D341Med (cell line): ENCODE measurements at places on chromosomes 1 and 21.
A peak's percentile ranks its signal among the peaks of the same experiment; 100 is the strongest.

DNA sequence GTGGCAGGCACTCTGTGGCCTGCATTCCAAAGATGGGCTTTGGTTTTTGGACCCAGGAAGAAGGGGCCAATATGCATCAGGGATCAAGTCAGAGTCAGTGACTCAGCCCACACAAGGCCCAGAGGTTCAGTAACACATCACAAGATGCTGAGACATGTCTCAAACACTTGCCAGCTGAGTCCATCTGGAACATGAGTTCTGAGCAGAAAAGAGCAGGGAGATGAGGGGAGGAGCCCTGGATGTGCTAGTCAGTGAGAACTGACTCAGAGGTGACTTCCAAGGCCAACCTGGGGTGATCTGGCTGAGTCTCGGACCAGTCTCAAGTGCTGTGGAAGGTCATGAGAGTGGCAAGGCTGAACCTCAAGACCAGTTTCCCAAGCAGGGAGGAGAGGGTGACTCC is 150.1 kb downstream of the CDC7 start:
- DNase-seq = no peak

DNA sequence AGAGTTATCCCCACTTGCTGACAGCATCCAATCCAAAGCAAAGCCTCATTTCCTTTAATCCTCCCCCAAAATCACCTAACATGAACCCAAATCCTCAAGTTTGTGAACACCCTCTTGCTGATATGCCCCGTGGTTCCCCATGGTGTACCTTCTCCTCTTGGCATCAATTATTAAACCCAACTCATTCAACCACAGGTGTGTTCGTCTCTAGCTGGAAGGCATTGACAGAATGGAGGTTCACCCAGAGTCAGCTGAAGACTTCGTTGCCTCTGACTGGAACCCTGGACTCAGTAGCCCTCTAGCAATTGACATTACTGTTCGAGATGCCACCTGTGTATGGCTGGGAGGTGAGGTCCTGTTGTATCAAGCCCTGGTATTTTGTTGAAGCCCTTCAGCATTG is 22.8 kb downstream of the SLC30A10 start:
- no peak for DNase-seq

GRCh38 chr1:40308036-40308727 is 8.9 kb downstream of the COL9A2 start:
- DNase-seq = no peak

DNA sequence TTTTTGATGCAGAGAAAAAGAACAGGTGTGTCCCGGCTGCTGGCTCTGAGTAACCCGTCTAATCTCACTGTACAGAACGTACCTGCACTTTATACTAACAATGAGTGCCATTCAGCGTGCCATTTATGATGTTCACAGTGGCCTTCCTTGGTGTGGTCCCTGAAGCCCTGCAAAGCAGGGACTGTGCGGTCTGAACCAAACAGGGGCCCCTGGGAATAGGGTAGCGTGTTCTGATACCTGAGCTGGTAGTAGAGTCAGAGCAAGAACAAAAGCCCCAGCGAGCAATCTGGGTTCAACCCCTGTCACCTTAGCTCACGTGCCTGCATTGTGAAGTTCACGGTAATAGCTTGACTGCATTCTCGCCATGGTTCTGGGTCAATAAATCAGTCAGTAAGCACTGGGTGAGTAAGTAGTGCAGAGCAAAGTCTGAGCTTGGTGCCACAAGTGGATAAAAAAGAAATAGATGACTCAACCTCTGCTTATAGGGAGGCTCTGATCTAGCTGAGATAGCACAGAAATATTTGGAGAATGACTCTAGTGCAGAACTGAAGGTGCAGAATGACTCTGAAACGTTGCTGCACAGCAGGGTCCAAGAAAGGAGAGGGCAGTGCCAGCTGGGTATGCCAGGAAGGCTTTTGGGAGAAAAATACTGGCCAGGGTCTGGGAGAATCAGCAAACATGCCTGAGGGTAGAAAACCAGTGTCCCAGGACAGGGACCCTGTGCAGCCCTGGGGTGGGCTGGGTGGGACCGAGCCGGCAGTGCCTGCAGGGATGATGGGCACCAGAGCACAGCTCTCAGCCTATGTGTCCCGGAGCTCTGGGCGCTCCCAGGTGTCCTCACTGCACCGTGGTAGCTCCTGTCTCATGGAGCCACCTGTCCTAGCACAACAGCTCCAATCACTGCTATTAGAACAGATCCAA is 125.9 kb downstream of the RHOU start:
- no peak for DNase-seq

GRCh38 chr1:169483500-169483966 is 2.2 kb downstream of the SLC19A2 start:
- DNase-seq = no peak

- no peak for DNase-seq
Measured at GRCh38 chr1:160744852-160745520, 5.9 kb downstream of the SLAMF7 start.

DNA sequence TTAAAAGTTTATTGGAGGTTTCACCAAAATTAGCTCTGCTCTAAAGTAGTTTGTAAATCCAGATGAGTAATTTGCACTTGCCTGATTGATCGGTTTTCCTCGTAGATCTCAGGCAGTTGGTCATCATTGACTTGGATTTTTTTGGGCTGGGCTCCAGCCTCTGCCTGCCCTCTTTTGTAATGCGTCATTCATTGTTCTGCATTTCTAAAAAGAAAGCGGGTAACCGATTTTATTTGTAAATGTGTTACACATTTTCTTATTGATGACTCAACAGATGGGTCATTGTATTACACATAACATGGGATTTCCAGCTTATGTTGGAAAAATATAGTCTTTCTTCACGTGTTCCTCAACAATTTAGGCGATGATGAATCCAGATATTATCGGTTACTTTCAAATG is 5.5 kb downstream of the ETS2 start:
- no peak for DNase-seq

- DNase-seq = no peak
Measured at GRCh38 chr1:228475812-228476211, 11.4 kb upstream of the RNF187 start.

DNA sequence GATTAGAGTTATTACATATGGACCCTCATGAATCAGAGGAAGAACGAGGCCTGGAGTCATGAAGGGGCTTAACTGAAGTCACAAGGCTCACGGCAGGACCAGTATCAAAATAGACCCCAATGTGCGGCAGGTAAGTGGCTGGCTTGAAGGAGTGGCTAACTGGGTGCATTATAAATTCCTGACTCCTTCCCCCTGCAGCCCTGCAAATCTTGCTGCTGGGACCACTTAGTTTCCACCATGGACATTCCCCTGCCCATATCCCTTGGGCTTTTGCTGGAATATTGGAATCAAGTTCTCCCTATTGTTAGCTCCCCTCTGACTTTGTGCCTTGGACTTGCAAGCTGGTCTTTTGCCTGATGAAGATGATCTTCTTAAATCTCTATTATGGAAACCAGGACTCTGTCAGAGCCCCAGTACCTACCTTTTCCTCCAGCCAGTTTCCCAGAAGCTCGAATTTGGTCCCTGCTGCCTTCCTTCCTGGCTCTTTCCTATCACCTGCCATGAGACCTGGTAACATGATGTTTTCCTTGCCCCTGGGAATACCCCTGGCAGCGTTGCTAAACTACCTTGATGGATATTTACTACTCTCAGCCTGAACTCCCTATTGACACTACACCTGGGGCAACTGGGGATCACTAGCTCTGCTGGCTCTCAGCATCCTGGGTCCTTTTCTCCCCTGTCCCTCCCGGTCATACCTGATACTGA is 156.0 kb upstream of the JUN start:
- DNase-seq = no peak

DNA sequence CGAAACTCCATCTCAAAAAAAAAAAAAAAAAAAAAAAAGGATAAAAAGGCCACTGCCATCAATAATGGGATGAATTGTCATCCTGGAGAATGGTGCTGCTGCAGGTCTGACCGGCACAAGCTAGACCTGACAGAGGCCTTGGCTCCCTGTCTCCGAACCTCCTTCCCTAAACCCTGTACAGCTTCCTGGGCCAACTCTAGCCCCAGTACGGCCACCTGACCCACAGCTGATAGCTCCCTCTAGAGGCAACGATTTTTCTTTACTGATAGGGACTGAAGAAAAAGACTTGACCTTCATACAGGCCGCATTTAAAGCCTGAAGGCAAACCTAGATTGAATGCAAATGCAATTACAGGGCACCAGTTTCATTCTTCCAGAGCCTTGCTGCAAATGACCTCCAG is 30.7 kb downstream of the NOL9 start:
- DNase-seq = peak; percentile 57

DNA sequence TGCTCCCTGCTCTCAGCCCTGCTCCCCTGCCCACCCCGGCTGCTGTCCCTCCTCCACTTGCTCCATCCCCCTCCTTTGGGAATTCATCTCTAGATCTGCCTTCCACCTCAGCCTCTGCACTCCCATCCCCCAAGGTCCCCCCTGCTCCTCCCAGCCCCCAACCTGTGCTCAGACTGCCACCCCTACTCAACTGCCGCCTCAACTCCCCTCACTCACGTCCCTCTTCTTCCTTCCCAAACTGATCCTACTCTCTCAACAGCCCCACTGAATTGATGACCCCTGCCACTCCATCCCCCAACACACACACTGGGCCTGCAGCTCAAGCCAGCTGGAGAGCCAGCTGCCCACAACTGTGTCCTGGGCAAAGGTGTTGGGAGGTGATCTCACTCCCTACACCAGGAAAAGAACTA is 15.8 kb upstream of the ETV3L start:
- DNase-seq = peak; percentile 26

GRCh38 chr1:8202182-8202905 is 115.6 kb upstream of the SLC45A1 start:
- DNase-seq = no peak

DNA sequence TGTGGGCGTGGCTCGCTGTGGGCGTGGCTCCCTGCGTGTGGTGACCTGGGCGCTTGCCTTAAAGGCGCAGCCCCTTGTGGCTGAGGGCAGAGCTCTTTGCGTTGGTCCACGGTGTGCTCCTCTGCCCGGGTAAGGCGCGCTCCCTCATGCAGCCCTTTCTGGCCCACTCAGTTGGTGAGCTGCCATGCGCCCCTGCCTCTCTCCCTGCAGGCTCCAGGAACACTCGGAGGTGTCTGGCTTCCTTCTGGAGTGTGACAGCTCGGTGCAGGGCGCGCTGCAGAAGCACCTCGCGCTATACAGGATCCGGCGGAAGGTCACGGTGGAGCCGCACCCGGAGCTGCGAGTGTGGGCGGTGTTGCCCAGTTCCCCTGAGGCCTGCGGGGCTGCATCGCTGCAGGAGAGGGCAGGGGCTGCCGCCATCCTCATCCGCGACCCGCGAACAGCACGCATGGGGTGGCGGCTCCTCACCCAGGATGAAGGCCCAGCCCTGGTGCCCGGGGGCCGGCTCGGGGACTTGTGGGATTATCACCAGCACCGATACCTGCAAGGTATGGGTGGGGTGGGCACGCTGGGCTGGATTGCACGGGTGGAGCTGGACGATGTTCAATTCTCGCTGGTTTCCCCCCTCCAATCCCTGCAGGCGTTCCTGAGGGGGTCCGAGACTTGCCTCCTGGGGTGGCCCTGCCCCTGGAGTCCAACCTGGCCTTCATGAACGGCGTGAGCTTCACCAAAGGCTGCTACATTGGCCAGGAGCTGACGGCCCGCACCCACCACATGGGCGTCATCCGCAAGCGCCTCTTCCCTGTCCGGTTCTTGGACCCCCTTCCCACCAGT is 9.1 kb downstream of the IBA57 start:
- DNase-seq = no peak

GRCh38 chr1:88698764-88699163 is 14.7 kb downstream of the PKN2 start:
- DNase-seq = no peak

- DNase-seq = no peak
Measured at GRCh38 chr1:45246760-45247159, 40.4 kb upstream of the ZSWIM5 start.

DNA sequence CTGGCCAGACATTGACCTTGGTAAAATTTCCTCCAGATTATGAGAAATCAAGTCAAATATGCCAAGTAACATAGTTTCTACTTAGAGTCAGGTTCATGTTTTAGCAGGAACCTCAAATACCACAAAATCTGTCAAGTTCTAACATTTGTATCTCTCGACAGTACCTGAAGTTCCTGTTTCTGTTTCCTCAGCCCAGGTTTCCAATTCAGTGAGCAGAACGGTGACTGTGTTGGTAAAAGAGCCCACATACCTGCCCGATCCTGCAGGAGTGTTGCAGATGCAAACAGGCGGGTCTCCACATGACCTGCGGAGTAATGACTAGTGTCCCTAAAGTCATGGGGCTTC is 57.9 kb upstream of the LGALS8 start:
- DNase-seq = no peak

- DNase-seq = no peak
Measured at GRCh38 chr1:232999956-233000625, 49.7 kb downstream of the NTPCR start.

GRCh38 chr1:1985375-1986050 is 18.1 kb downstream of the CFAP74 start:
- DNase-seq = no peak

DNA sequence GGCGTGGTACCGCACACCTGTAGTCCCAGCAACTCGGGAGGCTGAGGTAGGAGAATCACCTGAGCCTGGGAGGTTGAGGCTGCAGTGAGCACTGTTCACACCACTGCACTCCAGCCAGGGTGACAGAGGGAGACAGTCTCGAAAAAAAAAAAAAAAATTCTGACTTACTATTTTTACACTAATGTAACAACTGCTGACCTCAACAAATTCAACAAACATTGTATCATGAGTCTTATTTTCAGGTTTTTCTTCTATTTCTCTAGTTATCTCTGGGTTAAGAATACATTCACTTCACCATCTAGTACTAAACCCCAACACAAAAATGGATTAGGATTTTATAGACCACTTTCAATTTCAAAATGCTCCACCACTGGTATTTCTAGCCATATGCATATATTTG is 72.9 kb downstream of the UBR4 start:
- no peak for DNase-seq

- DNase-seq = no peak
Measured at GRCh38 chr1:32091176-32091575, 16.7 kb upstream of the KPNA6 start.

GRCh38 chr21:35764586-35764985 is 295.7 kb downstream of the SETD4 start:
- no peak for DNase-seq

- no peak for DNase-seq
Measured at GRCh38 chr1:36087233-36088123, 1.2 kb upstream of the ADPRS start.

DNA sequence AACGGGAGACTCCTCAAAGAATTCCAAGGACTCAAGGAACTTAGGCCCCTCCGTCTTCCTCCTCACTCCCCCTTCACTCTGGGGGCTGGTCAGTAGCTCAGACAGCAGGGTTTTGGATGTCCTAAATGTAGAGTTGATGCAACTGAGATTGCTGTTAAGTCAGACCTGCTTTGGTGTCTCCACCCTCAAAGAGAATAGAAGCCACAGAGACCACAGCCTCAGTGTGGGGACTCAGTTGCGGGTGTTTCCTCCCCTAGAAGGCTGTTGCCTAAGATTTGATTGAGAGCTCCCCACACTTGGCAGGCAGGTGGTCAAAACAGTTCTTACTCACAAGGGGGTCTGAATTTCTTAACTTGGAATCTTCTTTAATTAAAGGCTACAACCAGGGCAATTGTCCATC is 7.6 kb downstream of the MAN1C1 start:
- no peak for DNase-seq

DNA sequence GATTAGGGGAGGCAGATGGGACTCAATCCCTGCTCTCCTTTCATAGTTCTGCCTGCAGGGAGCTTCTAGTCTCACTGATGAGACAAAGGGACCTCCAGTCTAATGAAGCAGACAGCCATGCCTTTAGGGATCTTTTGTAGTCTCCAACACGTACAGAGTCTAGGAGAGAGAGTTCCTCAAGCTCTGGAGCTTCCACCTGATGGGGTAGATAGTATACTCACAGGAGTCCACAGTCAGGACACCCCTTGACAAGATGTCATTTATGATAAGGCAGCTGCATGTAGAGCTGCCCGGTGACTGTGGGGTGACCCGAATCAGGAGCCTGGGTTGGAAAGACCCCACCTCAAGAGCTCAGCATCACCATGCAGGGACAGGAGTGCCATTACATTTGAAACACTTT is 55.3 kb upstream of the CNTN2 start:
- DNase-seq = no peak
